ENCODE measurements at places on chromosomes 13 and 19. TPM values are rescaled to one million over a fixed set of nuclear protein-coding genes. Genes with fewer than 3 reads are reported as not detected.

- no peak for DNase-seq
Measured at GRCh38 chr13:99335603-99336002, 28.4 kb upstream of the GPR183 start.

GRCh38 chr13:110716247-110716515 lies 2.7 kb downstream of the ING1 start:
- peak; percentile 91 for DNase-seq

DNA sequence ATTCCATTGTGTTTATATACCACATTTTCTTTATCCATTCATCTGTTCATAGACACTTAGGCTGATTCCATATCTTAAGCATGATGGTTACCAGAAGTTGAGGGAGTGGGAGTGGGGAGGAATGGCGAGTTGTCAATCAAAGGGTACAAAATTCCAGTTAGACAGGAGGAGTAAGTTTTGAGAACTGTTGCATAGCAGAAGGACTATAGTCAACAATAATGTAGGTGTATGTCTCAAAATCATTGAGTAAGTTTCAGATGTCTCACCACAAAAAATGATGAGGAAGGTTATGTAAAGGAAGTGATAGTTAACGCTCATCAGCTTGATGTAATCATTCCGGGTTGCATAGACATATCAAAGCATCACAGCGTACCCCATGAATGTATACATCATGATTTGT lies 4.6 kb upstream of the UBL3 start:
- no peak for DNase-seq

DNA sequence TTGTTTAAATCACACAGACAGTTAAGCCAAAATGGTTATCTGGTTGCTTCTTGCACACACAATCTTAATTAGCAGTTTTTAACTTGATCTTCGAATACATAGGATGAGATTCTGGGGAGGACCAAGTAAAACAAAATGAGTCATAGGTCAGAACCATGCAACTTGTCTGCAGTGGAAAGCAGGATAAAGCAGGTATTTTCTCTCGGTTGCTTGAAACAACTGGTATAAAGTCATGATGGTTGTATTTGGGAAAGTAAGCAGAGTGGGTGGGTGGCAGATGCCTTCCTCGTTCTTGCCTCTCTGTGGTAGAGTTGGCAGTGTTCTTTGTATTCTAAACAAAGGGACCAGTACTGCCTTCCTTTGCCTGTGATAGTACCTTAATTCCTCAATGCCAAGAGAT lies 167.0 kb downstream of the COG6 start:
- no peak for DNase-seq

Gene IZUMO2
- total RNA-seq: not detected

Gene GFY
- total RNA-seq: not detected

- no peak for DNase-seq
Measured at GRCh38 chr13:101121608-101122007, 294.7 kb downstream of the NALCN start.

GRCh38 chr13:80082396-80083080 lies 258.4 kb downstream of the SPRY2 start:
- no peak for DNase-seq

DNA sequence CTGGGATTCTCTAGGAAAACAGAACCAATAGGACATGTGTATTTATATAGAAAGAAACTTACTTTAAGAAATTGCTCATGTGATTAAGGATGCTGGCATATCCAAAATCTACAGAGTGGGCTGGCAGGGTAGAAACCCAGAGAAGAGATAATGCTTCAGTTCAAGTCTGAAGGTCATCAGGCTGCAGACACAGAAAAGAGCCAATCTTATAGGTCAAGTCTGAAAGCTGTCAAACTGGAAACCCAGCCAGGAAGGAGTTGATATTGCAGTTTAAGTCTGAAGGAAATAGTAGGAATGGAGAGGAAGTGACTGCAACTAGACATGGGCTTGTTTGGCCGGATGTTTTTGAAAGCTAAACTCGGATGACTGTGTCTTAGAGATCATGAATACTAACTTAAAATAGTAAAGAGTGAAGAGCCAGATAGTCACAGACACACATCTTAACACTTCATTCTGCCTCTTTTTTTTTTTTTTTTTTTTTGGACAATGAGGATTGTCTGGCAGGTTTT lies 125.3 kb upstream of the GPC6 start:
- no peak for DNase-seq

Gene PRODH2
- total RNA-seq: 196 TPM

Data from left lobe of liver (tissue), 2 donors.